ENCODE measurements at places on chromosomes 7 and 10. TPM values are rescaled to one million over a fixed set of nuclear protein-coding genes. Genes with fewer than 3 reads are reported as not detected.

DNA sequence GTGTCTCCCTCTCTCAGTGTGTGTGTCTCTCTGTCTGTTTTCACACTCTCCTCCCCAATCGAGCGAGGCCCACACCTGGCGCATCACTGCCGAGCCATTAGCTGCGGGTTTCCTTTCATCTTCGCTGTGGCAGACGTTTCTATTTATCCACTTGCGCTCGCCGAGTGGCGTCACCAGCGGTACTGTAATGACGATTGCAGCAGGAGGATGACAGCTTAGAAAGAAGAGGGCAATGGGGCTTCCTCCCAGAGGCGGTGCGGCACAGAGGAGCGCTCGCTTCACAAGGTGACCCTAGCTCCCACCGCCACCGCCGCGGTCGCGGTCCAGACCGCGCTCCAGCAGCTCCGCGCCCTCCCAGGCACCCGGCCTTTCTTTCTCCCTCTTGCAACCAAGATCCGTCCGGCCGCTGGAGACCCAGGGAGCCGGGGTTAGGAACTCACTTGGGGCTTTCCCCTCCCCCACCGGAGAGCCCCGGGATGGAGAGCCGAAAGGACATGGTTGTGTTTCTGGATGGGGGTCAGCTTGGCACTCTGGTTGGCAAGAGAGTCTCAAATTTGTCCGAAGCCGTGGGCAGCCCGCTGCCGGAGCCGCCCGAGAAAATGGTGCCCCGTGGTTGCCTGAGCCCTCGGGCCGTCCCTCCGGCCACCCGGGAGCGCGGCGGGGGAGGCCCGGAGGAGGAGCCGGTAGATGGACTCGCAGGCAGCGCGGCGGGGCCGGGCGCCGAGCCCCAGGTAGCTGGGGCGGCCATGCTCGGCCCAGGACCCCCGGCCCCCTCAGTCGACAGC, at the start of gene EVX1:
Gene EVX1, plus strand, starts transcription at position 248 of the 785 bp plus-strand sequence. Its CDS starts 229 bp downstream, at position 477.
- no peak for DNase-seq

PNLIP gene
- polyA plus RNA-seq: not detected

DNA sequence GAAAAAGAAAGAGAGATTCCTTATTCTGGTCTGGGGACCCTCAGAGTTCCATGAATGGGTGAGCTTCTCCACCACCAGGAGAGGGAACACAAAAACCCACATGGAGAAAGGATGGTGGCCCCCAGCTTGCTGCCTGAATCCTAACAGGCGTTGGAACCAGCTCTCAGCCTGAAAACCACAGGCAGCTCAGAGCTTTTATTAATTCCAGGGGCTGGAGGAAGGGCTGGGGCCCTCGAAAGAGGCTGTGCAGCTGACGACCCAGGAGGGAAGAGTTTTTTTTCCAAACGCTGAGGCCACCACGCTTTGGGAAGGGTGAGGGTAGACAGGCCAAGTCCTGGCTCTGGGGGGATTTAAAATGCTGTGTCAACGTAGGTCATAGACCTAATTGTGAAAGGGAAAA, 10.8 kb upstream of the ELN start:
- DNase-seq: no peak

SCART1 gene
- 1.5 TPM for polyA plus RNA-seq

DNA sequence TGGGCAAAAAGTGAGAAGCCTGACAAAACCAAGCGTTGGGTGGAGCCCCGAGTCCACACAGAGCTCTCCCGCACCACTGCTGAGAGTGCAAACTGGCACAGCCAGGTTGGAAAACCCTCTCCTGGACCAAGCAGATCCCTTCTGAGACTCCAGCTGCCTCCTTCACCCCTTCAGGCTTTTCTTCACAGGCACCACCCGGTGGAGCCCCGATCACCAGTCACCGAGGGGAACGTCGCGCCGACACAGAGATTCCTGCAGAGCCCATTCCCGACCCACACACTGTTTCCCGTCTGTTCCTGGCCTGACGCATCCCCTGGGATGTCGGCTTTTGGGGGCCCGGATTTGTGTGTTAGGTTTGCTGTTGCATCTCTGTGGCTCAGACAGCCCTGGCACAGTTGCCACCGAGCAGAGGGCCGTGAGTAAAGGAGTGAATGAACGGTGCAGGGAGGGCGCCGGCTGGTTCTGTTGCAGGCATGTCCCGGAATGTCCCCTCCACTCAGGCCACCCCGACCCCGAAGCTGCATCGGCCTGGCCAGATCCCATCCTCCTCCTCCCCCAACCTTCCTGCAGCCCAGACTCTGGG, 51.0 kb upstream of the INPP5A start:
- DNase-seq: no peak

DNA sequence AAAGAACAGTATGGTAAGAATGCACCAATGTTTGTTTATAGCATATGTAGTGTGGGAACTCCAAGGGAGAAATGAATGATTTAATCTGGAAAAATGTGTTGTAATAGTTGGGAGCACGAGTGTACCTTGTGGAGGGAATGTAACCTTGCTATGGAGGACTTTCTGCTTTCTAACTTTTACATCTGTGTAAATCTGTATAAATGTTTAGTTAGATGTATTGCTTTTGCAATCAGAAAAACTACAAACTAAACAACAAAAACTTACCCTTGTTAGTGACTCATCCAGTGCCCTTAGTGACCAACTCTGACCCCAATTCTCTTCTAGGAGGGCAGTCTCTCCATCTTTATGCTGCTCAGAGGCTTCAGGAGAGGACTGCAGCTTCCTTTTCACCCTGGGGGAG, 89.3 kb downstream of the CCNY start:
- DNase-seq: no peak

IFIT1B gene
- not detected for polyA plus RNA-seq
